ENCODE measurements at places on chromosomes 7 and 10. TPM values are rescaled to one million over a fixed set of nuclear protein-coding genes. Genes with fewer than 3 reads are reported as not detected.

MYH16 gene
- 0.06 TPM for polyA plus RNA-seq

MINPP1 gene
- polyA plus RNA-seq = 45.9 TPM

SFTPA1 gene
- not detected for polyA plus RNA-seq

ZNF804B gene
- 0.43 TPM for polyA plus RNA-seq

OPN1SW gene
- 1.3 TPM for polyA plus RNA-seq

MINDY3 gene
- 44.9 TPM for polyA plus RNA-seq

AUTS2 gene
- 66.2 TPM for polyA plus RNA-seq

LRRC61 gene
- polyA plus RNA-seq = 19.8 TPM

VSTM4 gene
- 16.6 TPM for polyA plus RNA-seq

HYAL4 gene
- not detected for polyA plus RNA-seq

CRPPA gene
- polyA plus RNA-seq = 4.4 TPM

ITIH5 gene
- 21.9 TPM for polyA plus RNA-seq

LIPJ gene
- 0.53 TPM for polyA plus RNA-seq

FAM185A gene
- 9.9 TPM for polyA plus RNA-seq

TUBAL3 gene
- 0.19 TPM for polyA plus RNA-seq

GHITM gene
- polyA plus RNA-seq = 195 TPM

Measured in right renal cortex interstitium (tissue), 3 donors.